ENCODE measurements at places on chromosomes 6 and 20.

DNA sequence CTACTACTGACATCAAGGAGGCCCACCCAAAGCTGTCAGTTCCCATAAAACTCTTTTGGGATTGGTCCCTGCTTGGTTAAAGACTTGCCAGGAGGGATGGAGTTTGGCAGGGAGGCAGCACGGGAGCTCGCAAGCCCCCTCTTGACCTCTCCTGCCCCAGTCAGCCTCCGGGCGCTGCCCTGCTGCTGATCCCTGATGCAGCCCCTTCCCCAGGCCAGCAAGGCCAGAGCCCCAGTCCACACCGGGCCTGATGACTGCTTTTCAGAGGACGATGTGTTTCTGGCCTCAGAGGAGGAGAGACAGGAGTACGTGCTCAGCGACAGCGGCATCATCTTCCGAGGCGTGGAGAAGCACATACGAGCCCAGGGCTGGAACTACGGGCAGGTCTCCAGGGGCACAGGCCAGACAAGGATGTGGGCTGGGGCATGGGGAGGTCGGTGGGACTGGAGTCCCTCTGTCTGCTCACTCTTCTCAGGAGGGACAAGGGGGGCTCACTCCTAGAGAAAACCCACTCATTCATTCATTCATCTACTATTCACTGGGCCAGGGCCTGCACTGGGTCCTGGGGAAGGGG, 15.6 kb downstream of the TGM6 start:
- no peak for DNase-seq

DNA sequence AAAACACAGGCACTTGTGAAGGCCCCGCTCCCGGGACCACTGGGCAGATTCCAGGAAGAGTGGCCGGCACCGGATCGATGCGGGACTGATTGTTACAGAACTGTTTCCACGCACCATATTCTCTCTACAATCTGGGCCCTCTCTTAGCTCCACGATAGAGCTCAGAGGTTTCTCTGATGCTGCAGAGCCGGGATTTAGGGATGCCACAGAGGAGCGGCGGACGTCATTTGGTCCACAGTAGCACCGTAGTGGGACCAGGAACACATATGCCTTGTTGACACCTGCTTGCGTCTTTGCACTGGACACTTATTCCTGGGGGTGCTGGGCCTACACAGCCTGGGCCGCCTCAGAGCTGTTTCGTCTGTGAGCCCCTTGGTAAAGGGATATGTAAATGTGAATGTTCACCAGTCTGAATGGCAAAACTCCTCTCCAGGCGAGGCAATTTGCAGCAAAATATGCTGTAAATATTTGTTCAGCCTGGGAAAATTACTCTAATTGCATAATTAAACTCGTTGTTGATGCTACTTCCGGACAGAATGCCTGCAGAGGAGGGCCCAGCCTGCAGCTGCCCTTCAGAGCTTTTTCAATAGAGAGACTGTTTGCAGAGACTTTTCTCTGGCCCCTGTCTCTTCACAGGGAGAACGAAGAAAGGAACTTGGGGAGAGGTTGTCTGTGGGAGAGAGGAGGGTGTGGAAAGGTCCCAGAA, 9.4 kb downstream of the PCK1 start:
- DNase-seq, result no peak

GRCh38 chr6:5672581-5673011, 334.1 kb downstream of the NRN1 start:
- no peak for DNase-seq

DNA sequence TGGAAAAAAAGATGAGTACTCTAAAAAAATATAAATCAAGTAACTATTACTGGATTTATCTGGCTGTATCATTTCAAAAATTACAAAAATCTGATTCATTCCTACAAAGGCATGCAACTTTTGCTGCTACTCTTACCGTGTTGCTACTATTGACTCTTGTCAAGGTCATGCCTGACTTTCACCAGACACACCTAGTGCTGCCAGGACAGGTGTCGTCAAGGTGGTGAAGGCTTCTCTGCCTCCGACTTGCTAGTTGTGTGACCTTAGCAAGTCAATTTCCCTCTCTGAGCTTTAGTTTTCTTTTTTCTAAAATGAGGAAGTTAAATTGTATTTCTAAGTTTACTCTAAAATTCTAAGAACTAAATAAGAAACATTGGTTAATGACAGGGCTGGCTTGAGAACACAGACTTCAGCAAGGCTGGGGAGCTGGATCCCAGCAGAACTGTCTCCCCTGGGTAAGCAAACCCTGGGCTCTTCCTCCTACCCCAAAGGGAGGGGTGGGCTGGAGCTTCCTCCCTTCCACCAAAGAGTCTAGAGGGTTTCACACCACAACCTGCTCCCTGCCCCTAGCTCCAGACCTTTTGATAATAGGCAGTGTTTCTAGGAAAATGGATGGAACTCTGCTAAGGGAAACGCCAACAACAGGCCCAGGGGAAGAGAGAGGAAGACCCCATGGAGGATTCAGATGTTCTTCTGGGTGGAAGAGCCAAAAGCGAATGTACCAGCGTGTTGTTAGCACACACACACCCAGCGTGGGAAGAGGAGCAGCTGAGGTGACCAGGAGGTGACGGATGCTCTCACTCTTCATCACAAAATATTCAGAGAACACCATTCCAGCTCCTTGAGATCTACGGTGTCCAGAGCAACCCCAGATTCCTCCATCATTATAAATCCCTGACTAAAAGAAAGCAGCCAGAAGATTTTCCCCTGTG, 47.9 kb upstream of the CITED2 start:
- DNase-seq, result no peak

Measured in epithelial cell of proximal tubule (primary cell).